ENCODE measurements at places on chromosomes 16 and 17.

- no peak for DNase-seq
Measured at GRCh38 chr17:83183951-83184506, 104.6 kb downstream of the METRNL start.

GRCh38 chr16:50371936-50372595 is 3.3 kb upstream of the BRD7 start:
- DNase-seq = no peak

- no peak for DNase-seq
Measured at GRCh38 chr17:50207792-50208567, 6.5 kb upstream of the COL1A1 start.

DNA sequence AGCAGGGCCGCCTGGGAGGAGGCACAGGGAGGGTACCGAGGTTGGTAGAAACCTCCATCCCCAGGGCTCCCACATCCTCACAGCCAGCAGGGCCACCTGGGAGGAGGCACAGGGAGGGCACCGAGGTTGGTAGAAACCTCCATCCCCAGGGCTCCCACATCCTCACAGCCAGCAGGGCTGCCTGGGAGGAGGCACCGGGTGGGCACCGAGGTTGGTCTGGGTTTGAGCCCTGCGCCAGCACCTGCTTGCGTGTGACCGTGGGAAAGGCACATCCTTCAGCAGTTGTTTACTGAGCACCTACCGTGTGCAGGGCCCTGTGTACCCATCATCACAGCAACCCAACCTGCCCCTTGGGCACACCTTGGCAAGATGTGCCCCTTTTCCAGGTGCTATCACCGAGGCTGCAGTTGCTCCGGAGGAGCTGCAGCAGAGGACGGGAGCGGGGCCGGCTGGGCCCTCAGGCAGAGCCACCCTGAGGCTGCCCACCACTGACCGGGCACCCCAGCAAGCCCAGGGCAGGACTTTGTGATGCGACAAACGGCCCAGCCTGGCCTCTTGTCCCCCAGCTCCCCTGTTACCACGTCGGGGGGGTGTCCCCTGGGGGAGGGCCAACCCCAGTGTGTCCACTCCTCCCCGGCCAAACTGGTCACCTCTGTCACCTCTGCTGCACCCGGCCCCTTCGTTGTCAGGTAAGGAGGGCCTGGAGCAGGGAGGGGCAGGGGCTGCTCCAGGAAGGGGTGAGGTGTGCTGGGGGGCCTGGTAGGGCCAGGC is 22.1 kb upstream of the OSGIN1 start:
- DNase-seq = no peak

- DNase-seq = no peak
Measured at GRCh38 chr16:85395913-85396878, 216.9 kb upstream of the GSE1 start.

DNA sequence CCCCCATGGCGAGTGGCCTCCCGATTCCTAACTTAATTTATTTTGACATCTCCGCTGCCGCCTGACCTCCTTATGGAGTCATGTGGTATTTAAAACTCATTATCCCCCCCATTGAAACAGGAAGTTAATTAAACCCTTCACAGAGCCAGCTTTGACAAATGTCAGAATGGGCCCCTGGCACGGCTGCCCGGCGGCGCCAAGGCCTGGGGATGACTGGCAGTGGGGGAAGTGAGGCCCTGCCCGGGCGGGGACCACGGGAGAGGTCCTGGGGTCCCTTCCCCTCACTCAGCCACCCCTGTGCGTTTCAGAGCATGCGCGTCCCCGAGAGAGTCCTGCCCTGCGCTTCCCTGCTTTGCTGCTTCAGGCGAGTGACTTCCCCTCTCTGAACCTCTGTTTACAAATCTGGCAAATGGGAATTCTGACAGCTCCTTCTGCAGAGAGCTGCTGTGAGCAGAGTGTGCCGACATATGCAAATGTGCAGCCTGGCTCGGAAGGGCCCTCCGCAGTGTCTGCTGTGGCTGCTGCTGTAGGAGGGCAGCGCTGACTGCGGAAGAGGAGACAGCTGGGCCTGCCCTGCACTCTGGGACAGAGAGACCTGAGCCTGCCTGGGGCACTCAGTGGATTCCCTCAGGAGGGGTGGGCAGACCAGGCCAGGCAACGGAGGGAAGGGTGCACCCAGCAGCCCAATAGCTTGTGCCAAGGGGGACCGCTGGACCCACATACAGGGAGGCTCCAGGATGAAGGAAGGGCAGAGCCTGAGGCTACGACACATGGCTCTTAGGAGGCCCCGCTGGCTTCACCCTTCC is 4.4 kb upstream of the ZFPM1 start:
- DNase-seq = no peak

All from NCI-H1105 (cell line).